ENCODE measurements at places on chromosomes 11 and 22.

DNA sequence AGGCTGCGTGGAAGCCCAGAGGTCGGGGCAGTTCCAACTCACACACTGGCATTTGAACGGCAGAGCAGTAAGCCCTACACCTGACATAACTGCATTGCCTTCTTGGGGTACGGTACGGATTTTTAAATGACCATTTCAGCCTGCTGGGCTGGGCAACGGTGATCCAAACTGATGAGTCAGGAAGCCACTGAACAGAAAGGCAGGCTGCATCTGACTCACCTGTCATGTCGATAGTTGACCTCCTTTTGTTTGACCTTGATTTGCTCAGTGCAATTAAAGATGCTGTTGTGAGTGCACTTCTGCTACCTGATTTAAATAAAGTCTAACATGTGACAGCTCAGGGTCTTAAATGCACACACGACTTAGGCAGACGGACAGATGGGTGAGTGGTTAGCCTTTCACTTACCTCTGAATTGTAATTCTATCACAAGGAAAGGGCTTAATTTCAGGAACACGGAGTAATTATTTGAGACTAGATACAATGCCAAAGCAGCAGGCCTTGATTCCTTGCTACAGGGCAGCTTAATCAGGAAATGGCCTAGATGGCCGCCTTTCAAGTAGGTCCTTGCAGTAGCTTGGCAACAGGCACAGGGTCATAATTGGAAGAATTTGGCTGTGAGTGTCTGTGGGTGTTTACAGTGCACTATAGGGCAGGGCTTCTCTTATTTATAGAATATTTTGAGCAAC, 52.2 kb downstream of the BMAL1 start:
- no peak for DNase-seq

- DNase-seq: no peak
These were observed 44.6 kb downstream of the C11orf91 start for GRCh38 chr11:33655842-33656600.

GRCh38 chr22:43257549-43257948, 70.6 kb upstream of the TTLL12 start:
- DNase-seq: no peak

- DNase-seq: no peak
These were observed 7.8 kb upstream of the MYBPC3 start for GRCh38 chr11:47360341-47360740.

DNA sequence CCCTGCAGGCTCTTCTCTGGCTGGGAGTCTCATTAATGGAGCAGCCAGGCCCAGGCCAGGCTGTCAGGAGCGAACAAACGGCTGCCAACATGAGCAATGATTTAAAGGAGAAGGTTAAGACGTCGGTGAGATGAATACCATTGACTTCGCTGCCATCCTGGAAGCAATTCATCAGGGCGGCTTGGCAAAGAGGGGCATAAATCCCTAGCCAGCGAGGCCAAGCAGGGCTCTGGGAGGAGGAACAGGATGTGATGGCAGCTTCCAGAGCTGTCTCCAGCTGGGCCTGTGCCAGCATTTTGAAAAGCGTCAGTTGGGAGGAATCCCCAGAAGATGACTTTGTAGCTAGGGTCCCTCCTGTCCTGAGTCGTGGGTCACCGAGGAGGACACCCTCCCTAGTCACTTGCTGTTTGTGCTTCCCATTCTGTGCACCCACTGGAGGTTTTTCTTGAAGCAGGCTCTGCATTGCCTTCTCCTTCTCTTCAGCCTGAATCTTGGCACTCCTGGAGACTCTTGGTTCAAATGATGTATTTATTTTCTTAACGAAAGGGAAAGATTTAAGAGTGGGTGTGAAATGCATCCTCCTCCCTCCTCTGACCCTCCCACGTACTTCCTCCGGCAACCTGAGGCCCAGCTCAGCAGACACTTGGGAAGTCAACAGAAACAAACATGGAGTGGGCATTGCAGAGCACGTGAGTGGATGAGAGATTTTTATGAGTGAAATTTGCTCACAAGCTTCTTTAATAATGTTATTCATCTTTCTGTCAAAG, 476.3 kb upstream of the CADM1 start:
- DNase-seq: no peak
